Right cardiac atrium (tissue), 5 donors: ENCODE measurements at places on chromosomes 4 and X.
A peak's percentile ranks its signal among the peaks of the same experiment; 100 is the strongest.

DNA sequence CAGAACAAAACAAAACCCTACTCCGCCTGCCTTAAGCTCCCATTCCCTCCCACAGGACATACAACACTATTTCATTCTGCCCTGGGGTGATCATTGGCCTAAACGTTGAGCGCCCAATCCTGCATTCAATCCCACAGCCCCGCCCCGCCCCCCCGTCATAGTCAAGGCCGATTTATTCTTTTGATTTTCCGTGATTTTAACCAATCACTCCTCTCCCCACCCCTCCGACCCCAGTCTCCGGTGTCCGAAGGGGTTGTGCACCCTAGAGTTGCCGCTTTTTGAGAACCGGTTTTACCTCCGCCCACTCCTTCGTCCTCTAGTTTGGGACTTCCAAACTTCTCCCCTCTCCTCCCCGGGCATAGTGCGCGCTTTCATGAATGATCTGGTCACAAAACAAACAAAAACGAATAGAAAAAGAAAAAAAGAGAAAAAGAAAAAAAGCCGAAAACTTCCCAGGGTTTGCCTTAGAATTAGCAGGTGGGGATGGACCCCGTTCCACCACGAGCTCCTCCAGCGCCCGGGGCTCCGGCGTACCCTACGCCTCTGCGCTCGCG lies 446 bp upstream of the UBE2A start:
- no peak for DNase-seq

DNA sequence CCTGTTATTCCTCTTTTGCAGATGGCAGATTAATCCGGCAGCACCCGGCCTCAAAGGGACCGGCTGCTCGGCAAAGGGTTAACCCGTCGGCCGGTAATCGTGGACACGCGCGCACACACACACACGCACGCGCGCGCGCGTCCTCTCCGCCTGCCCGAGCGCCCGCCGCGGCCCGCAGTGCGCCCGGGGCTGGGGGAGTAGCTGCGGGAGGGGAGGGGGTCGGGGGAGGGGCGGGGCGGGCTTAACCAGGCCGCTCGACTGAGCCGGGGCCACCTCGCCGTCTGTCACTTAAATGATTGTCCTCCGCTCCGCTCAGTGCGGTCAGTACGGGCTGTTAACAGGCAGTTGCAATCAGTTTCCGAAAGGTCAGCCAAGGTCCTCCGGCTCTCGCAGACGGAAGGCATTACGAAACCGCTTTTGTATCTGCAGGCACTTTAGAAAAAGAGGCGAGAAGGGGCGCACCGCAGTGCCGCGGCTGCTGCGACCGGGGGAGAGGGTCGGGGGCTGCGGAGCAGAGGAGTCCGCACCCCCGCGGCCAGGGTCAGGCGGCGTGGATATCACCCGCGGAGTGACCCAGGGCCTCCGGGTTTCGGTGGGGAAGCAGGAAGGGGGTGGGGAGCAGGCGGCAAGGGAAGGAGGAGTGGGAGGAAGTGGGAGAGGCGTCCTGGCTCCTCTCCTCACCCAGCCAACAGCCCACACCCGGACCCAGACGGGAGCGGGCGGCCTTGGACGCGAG lies 57.3 kb upstream of the BCOR start:
- DNase-seq = peak; percentile 87

- no peak for DNase-seq
Measured at GRCh38 chr4:86963697-86964096, 28.9 kb downstream of the AFF1 start.

GRCh38 chrX:43939187-43939926 lies 33.8 kb downstream of the NDP start:
- no peak for DNase-seq

DNA sequence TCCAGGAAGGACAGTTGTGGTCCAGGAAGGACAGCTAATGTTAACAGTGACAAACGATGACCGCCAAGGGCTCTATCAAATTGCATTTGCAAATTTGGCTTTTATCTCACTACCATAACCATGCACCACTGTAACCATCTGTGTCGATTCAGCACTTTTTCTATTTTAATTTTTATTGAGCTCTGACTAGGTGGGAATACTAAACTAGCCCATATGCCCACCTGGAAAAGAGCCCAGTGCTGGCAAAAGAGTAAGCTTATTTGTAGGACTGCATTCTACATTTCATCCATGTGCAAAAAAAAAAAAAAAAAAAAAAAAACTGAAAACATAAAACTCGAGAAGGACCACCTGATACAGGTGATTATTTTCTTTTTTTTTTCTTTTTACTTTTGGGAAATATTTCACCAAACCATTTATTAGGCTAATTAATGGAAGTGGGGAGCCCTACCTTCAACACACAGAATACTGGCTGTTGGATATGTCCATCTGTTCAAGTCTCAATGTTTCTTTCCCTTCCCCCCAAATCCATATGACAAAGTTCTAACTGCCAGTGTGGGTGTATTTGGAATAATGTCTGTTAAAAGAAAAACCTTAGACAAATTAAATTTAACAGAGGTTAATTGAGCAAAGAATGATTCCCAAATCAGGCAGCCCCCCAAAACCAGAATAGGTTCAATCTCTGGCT lies 99.5 kb upstream of the MXRA5 start:
- DNase-seq = no peak

DNA sequence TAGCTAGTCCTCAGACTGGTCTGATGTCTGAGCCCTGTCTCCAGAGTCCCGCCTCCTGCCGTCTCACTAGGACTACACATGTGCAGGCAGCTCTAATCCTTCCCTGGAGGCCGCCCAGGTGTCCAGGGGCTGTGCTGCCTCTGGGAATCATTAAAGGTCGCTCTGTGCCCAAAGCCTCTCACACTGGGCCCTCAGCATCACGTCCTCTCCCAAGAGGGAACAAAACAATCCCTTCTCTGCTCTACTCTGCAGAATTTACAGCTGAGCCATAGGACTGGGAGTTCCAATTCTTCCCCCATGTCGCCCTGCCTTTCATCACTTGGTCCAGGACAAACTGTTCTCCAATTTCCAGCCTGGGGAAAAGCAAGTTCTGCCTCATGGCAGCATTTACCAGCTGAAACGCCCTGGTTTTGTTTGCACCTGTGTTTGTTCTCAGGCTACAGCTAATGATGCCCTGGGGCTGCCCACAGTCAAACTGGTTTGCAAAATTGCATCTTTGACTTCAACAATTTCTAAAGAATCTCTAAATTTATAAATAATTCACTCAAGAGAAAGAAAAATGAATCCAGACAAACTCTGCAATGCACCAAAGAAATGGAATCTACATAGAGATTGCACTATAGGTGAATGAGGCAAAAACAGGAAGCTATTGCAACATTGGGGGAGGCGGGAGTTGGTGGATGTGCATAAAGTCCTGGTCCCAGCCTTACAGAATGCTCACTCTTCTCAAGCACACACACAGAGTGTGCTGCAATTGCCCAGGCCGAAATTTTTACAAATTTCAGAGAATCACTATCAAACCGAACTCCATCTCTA lies 7.2 kb upstream of the MRFAP1 start:
- no peak for DNase-seq

DNA sequence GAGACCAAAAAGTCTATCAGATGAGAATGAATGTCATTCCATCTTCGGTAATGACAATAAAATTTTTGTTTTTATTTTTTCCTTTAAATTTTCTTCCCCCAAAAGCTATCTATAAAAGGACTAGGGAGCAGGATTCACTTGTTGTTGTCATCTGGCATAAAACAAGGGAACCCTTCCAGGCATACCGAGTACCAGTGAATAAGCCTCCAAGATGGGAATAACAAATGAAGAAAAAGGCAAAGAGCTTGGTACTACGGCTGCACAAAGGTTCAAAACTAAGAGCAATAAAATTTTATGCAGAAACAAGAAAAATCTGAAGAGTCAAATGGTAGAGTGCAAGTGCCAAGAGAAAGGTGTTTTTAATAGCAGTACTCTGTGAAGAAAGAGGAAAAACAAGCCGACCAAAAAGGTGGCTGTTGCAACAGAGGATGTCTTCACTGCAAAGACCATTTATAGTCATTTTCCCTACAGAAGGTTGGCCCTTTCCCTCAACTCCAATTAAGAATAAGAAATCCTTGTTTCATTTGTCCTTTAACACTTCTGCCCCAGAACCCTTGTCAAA lies 25.8 kb downstream of the PPP3CA start:
- DNase-seq = no peak

- no peak for DNase-seq
Measured at GRCh38 chr4:17367201-17367600, 144.7 kb downstream of the QDPR start.

- peak; percentile 23 for DNase-seq
Measured at GRCh38 chr4:150297861-150298474, 219.7 kb downstream of the DCLK2 start.

DNA sequence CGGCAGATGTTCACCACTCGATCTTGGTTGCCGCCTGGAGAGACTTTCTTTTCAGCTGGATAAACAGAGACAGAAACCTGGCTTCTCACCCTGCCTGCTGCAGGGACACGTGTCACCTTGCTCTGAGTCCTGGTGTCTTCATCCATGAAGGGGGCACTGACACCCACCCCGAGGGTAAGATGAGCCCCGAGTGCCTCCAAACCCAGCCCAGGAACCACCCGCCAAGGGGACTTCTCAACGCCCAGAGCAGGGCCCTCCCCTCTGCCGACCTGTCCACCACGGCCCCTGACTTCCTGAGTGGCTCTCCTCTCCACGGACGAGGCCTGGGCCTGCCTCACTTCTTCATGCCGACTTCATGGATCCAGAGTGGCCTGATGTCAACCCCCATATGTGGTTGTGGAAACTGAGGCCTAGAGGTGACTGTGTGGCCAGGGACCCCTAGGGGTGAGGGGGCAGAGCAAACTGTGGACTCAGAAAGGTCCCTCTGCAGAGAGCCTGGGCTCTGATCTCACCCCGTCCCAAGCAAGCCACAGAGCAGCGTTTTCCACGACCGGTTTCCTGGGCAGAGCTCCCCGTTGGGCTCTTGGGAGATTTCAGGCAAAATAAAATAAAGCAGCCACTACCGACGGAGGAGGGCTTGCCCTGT lies 5.1 kb downstream of the ADRA2C start:
- DNase-seq = peak; percentile 41

DNA sequence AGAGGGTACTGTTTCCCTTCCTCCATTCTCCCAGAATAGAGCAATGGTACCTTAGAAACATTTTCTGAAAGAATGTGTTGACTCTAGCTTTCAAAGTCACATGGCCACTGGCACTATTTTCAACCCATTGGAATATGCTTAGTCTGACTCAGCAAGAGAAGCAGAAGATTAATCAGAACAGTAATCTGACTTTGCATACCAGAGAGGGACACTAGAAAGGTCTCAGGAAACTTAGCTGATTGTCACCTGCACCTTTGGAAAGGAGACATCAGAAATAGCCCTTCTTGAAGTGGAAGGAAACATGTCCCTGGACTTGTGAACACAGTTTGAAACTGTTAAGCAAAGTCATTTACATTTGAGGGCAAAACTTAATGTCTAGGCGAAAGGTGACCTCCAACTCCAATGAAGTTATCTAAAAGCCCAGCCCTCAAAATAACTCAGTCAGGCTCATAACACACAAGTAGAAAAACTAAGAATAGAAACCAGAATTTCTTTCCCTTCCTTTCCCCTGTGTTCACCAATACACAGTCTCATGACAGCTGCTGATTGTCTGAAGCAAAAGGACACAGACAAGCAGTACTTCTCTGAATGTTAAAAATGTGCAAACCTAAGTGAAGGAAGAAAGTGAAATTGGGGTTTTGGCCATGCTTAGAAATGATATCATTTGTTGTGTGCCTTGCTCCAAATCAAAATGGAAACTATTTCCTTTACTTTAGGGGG lies 270.8 kb downstream of the GRIA3 start:
- no peak for DNase-seq

GRCh38 chr4:40514497-40514951 lies 115.1 kb downstream of the RBM47 start:
- DNase-seq = no peak

DNA sequence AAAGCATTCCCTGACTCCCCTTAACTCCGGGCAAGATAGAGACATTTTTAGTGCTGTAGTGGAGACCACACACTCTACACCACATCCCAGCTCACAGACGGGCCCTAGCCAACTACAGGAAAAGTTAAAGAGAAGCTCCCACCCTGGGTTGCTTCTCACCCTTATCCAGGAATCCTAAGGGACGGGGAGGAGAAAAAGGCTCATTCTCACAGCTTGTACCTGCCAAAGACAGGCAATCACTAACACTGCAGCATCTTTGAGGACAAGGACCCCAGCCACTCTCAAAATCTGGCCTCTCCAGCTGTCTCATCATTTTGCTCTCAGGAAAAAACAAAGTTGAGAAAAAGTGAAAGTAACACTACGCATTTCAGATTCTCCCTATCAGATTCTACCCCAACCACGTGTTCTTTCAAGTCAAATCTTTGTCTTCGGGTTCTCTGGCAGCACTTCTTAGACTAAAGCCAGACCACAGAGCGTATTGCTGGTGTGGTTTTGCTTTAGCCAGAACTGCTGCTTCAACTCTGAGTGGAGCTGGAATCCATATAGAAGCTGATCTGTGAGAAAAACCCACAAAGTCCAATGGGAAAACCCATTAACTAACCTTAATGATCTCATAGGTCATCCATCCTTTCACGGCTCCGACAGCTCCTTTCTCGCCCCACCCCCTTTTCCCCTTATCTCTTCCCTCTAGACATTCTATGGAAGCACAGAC lies 605.9 kb upstream of the DIPK2B start:
- DNase-seq = no peak

DNA sequence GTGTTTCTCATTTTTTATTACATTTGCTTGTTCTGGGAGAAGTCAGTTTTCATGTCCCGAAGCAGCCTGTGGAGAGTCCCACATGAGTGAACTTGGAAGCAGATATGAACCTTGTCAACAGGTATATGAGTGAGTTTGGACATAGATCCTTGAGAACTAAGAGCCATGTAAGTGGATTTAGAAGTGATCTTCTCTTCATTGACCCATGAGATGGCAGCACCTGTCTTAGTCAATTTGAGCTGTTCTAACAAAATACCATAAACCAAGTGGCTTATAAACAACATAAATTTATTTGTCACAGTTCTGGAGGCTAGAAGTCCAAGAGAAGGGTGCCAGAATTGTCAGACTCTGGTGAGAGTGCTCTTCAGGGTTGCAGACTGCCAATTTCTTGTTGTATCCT lies 1043.8 kb downstream of the ADGRL3 start:
- no peak for DNase-seq

GRCh38 chrX:50002067-50002714 lies 79.8 kb downstream of the CLCN5 start:
- DNase-seq = no peak

DNA sequence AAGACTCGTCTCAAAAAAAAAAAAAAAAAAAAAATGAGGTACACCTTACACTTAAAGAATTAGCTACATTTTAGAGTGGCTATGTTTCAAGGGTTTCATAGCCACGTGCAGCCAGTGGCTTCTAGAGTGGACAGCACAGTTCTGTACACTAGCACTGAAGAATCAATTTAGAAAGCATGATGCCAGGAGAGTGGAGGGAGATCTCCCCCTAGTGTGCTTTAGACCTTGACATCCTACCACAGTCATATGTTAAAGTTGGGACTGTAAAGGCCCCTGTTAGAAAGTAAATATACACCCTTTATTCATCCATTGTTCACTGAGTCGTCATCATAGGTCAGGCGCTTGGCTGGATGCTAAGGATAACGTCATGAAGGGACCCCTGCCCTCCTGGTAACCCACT lies 179.4 kb downstream of the QDPR start:
- DNase-seq = no peak

DNA sequence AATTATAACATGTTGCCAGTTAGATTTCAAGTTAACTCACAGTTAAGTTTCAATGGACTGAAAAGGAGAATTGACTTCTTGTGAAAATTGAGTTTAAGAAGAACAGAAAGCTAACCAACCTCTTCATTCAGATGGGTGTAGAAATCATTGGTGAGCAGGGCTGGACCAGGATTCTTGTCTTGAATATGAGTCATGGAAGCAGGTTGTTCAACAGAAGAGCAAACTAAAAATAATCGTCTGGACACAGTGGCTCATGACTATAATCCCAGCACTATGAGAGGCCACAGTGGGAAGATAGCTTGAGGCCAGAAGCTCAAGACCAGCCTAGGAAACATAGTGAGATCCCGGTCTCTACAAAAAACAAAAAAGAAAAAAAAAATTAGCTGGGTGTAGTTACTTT lies 98.2 kb downstream of the ARSJ start:
- no peak for DNase-seq
